Stimulated activated CD8-positive, alpha-beta memory T cell treated with anti-CD3 and anti-CD28 coated beads, Interleukin-12 subunit alpha, Interleukin-12 subunit beta, amount 100 ng/mL, for 1 hour (primary cell): ENCODE measurements at places on chromosomes 6 and 20.
A peak's percentile ranks its signal among the peaks of the same experiment; 100 is the strongest.

GRCh38 chr20:17504066-17504897, 26.9 kb downstream of the BFSP1 start:
- no peak for DNase-seq

- no peak for DNase-seq
These were observed 663 bp downstream of the COQ3 start for GRCh38 chr6:99393366-99393697.

DNA sequence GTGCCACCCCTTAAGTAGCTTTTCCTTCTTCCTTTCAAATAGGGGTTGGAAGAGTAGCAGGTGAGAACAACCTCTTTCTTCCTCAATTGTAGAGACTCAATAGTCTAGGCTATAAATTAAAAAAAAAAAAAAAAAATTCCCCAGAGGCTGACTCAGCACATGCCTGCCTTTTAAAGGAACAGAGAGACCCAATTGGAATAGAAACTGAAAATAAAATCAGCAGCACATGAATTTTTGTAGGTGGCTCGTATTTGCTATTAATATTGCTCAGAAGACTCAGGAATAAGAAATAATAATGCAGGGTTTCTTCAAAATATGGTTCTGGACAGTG, 19.3 kb downstream of the TOP1 start:
- no peak for DNase-seq

DNA sequence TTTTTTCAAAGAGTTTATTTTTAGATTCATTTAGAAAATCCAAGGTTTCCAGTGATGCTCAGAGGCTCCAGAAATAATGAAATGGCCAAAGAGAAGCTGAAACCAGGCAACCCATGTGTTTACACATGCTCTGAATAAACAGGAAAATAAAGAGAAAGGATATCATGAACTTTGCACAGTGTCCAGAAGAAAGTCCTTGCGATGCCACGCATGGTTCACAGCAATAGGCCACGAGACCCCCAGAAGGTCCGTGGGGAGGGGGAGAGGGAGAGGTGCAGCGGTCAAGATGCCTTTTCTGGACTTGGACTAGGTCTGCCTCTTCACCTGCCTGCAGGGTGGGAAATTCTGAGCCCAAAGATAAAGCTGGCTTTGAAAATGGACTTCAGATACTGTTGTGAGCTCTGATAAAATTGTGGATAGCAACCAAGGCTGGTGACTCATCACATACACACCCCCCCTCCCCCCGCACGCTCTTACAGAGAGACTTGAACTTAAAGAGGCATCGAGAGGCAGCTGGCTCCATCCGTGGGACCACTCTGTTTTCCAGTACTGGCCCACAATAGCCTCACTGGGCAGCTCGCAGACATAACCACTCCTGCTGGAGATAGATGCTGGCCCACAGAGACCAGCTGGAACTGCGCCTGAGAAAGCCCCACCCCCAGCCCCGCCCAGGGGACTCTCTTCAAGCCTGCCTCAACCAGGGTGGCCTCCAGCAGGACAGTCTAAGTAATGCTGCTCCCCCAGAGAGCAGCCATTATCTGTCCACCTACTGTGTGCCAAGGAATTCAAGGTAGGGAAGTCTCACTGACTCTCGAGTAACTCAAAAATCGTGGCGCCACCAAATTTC, 21.2 kb upstream of the NFATC2 start:
- no peak for DNase-seq

DNA sequence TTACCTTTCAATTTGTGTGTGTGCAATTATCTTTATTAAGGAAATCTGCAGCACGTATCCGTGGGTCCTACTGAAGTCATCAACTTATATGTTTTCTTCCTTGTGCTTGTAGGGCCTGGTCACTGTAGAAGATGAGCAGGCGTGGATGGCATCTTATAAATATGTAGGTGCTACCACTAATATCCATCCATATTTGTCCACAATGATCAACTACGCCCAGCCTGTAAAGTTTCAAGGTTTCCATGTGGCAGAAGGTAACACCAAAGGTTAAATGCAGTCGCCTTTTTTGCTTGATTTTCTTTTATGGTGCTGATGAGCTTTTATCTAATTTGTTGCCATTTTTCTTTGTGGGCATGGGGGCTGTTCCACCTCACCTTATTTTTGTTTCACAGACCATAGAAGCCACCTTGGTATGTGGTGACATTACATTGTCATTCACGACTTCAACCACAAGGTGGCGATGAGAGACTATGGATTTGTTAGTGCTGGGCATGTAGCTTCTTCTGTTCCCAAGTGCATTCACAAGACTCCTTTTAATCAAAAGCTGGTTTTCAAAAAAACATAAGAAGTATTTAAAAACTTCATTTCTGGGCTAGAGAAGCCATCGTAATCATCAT, 106.5 kb upstream of the LAMP5 start:
- DNase-seq, result peak; percentile 4

DNA sequence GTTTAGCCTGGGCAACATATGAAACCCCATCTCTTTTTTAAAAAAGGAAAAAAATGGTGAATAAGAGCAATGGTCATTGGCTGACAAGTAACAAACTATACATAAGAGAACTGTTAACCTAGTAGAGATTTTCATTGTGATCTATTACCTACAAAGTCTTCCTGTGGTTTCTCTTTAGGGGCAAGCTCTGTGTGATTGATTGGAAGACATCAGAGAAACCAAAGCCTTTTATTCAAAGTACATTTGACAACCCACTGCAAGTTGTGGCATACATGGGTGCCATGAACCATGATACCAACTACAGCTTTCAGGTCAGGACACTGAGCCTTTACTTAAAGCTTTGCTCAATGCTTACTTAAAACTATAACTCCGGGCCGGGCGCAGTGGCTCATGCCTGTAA, 19.2 kb downstream of the MGME1 start:
- no peak for DNase-seq

- no peak for DNase-seq
These were observed 1049.5 kb upstream of the EPHA7 start for GRCh38 chr6:94468830-94469229.

- DNase-seq, result no peak
These were observed 80.7 kb upstream of the CNKSR3 start for GRCh38 chr6:154591234-154591633.
